ENCODE measurements at places on chromosomes 7 and 10. TPM values are rescaled to one million over a fixed set of nuclear protein-coding genes. Genes with fewer than 3 reads are reported as not detected.

DNA sequence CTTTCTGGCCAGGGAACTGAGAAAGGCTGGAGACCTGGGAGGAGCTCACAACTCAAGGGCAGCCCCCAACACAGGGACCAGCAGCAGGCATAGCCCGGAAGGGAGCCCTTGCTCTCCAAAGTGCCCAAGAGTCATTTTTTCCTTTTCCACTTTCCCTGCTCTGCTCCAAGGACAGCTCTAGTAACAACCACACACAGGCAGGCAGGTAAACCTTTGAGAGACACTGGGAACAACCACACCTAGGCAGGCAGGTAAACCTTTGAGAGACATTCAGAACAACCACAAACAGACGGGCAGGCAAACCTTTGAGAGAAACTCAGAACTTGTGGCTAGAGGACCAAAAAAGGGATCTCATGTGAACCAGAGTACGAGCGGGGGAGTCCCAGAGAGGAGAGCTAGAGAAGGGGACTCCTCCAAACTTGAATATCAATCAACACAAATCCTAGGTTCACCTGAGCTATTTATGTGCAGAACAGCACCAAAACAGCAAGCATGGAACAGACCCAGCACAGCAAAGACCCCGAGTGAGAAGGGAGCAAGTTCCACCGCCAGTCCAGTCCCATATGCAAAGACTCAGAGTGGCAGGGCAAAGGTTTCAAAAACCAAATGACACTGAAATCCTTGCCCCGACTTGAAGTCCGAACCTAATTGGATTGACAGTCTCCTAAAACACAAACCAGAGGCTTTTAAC, 33.6 kb upstream of the GUSB start:
- peaks cover 19% of the 10 kb centered on the region for H3K4me1 ChIP-seq
- no peak for DNase-seq
- H3K27me3 ChIP-seq, result peaks cover 11% of the 10 kb centered on the region
- H3K4me3 ChIP-seq, result no peak overlapping the region

- DNase-seq, result no peak
- H3K27ac ChIP-seq, result no peak overlapping the region
- no peaks in the 10 kb centered on the region for H3K4me1 ChIP-seq
- no peak overlapping the region for H3K4me3 ChIP-seq
- no peaks in the 10 kb centered on the region for H3K36me3 ChIP-seq
Observed at GRCh38 chr10:67864607-67865371, 19.7 kb upstream of the SIRT1 start.

The LRRN3 gene
- total RNA-seq, result 34.0 TPM

DNA sequence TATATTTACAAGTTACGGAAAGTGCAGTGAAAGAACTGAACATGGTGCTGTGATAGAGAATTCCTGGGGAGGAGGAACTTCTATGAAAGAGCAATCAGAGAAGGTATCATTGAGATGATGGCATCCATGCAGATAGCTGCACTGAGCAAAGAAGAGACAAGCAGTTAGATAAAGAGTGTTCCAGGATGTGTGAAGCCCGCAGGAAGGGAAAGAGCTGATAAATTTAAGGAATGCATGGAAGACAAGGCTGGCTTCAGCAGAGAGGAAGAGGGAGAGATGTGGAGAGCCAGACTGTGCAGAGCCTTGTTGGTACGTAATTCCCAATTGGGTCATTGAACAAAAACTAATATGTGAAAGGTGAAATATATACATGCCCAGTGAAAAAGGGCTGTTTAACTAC, 538.9 kb downstream of the INHBA start:
- DNase-seq, result no peak
- H3K4me3 ChIP-seq, result no peak overlapping the region
- no peak overlapping the region for H3K27ac ChIP-seq
- no peaks in the 10 kb centered on the region for H3K36me3 ChIP-seq

DNA sequence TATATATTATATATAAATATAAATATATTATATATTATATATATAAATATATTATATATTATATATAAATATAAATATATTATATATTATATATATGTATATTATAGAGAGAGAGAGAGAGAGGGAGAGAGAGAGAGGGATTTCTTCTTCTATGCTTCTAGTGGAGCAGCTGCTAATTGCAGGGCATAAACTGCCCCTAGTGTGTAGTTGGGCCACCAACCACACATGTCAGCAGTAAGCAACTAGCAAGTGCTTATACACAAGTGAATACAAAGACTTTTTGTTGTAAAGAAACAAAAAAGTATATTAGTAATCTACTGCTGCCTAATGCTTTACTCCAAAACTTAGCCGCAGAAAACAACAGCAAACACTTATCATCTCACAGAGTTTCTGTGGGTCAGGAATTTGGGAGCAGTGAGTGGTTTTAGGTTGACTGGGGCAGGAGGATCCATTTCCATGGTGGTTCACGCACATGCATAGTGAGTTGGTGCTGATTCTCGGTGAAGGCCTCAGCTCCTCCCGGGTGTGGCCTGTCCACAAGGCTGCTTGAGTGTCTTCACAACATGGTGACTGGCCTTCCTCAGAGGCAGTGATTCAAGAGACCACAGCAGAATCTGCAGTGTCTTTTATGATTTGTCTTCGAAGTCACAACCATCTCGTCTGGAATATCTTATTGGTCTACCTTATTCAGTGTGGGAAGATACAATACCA, 25.5 kb upstream of the BAG3 start:
- no peaks in the 10 kb centered on the region for H3K27me3 ChIP-seq
- H3K27ac ChIP-seq, result no peak overlapping the region
- no peak overlapping the region for H3K4me3 ChIP-seq

GRCh38 chr10:118590334-118590733, 5.1 kb downstream of the PRLHR start:
- H3K4me1 ChIP-seq, result peaks cover 9% of the 10 kb centered on the region
- no peak overlapping the region for H3K27ac ChIP-seq
- H3K27me3 ChIP-seq, result peaks cover 16% of the 10 kb centered on the region
- H3K36me3 ChIP-seq, result no peaks in the 10 kb centered on the region
- no peak overlapping the region for H3K4me3 ChIP-seq
- peak; percentile 12 for DNase-seq

DNA sequence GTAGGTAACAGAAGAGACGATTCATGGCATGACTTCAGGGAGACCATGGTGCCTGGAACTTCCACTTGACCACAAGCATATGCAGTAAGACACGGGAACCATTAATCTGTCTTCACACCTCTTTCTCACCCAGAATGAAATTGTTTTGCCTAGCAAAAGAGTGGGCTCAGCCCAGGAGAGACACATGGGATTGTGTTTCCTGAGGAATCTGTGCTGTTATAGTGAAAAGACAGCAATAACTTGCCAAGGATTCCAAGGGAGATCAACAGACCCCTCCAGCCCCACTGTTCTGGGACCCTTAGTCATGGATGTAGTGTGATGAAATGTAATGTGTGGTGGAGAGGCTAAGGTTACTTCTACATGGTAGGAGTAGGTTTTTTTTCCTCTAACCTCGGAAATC, 192.5 kb upstream of the NPVF start:
- H3K27me3 ChIP-seq, result no peaks in the 10 kb centered on the region
- DNase-seq, result no peak
- no peaks in the 10 kb centered on the region for H3K36me3 ChIP-seq
- H3K4me1 ChIP-seq, result no peaks in the 10 kb centered on the region

DNA sequence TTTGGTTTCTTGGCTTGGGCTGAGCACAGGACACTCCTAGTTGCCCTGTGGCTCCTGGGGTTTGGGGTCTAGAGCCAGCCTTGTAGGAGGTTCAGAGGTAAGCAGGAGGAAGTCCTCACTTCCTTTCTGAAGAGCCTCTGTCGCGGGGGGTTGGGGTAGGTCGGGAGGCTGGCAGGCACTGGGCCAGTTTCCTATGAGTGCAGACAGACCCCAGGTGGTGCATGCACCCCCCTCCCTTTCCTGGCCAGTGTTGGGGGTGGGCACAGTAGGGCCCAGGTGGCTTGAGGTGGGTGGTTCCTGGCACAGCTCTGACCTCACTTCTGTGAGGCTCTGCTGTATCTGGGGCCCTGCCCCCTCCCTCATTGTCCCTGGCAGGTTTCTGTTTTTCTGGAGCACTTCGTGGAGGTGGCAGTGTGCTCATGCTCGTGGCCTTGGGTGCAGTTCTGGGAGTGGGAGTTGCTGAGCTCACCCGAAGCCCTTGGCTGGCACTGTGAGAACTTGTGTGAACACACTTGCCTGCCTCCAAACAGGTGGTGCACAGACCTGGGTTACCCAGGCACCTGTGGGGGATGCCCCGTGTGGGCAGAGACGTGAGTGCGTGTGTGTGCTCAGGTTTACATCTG, 1.8 kb downstream of the PALD1 start:
- H3K36me3 ChIP-seq, result no peaks in the 10 kb centered on the region
- H3K27ac ChIP-seq, result no peak overlapping the region
- H3K27me3 ChIP-seq, result peaks cover 67% of the 10 kb centered on the region
- no peak overlapping the region for H3K4me3 ChIP-seq
- DNase-seq, result no peak

DNA sequence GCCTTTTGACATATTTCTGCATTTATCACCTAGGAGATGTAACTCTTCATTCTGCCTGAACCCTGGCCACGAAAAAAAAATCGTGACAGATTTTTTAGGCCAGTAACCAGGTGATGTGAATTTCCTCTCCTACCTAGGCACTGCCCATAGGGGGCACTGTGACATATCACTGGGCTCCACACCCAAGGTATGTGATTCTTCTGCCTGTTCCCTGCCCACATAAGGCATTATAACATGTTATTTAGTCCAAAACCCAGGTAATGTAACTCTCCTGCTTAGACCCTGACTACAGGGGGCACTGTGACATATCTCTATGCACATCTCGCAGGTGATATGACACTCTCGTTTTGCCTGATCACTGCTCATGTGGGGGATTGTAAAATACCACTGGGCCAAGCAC, 29.5 kb upstream of the ZNF107 start:
- H3K27ac ChIP-seq, result no peak overlapping the region
- H3K4me3 ChIP-seq, result no peak overlapping the region
- DNase-seq, result no peak
- H3K36me3 ChIP-seq, result no peaks in the 10 kb centered on the region
- H3K4me1 ChIP-seq, result no peaks in the 10 kb centered on the region

DNA sequence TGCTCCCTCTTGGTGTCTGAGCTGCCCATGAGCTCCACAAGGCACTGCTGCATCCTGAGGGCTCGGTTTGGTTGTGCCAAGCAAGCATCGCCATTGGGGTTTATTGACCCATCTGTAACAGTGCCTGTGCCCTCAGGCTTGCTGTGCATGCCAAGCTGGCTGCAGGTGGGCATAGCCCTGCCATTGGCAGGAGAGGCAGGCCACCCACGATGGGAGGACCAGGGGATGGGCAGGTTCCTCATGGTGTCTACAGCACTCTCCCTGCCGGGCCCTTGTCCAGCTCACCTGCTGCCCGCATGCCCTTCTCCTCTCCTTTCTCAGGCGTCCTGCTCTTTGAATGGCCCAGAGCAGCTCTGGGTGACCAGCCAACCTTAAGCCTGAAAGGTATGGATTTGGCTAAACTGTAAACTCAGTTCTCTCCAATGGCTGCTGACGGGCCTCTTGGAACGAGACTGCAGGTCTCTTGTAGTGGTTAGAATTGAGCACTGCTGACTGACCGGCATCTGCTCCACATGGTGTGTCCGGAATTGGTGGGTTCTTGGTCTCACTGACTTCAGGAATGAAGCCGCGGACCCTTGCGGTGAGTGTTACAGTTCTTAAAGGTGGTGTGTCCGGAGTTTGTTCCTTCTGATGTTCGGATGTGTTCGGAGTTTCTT, 17.6 kb downstream of the AKR1E2 start:
- H3K4me1 ChIP-seq, result peaks cover 20% of the 10 kb centered on the region
- DNase-seq, result no peak
- H3K4me3 ChIP-seq, result no peak overlapping the region
- H3K27me3 ChIP-seq, result peaks cover 2% of the 10 kb centered on the region
- H3K36me3 ChIP-seq, result 0 out of 2 replicates have a peak, but pooled peaks cover 5% of the 10 kb centered on the region

The GRID1 gene
- not detected for total RNA-seq

The SPDYE9 gene
- total RNA-seq, result not detected

DNA sequence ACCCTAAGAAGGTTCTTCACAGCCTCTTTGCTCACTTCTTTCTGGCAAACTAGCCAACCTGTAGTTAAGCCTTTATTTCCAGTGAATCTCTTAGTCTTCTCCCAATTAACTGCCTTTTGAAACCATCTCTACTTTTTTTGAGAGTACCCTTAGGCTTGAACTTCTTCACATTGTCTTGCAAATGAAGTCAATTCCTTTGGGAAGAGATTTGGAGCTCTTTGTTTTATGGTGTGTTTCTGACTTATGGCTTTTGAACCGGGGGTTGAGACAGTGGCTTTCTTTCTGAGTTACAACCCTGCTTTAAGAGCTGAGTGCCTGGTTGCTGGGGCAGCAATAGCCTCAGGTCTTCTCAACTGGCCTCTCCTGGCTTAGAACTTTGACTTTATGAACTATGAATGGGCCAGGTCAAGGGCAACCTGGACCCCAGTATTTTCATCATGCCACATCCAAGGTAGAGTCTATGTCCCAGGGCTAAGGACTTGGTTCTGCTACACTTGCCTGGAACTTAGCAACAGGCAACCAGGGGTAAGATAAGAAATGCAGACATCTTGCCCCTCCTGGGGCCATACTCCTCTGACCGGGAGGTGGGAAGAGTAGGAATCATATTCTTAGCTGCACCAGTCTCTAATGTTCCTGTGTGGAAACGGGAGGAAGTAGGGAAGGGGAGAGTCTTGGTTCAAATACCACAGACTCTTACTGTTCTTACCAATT, 53.0 kb downstream of the SP4 start:
- DNase-seq, result no peak
- no peaks in the 10 kb centered on the region for H3K36me3 ChIP-seq
- H3K27me3 ChIP-seq, result no peaks in the 10 kb centered on the region

- H3K4me1 ChIP-seq, result peaks cover 37% of the 10 kb centered on the region
- no peaks in the 10 kb centered on the region for H3K27me3 ChIP-seq
- H3K36me3 ChIP-seq, result no peaks in the 10 kb centered on the region
- H3K4me3 ChIP-seq, result peak overlapping the region; percentile 75
- DNase-seq, result peak; percentile 91
Observed at GRCh38 chr10:21926949-21927348, 76.6 kb downstream of the DNAJC1 start.

The FAM180A gene
- 5.0 TPM for total RNA-seq

The SRRM3 gene
- 0.12 TPM for total RNA-seq

The AGMO gene
- total RNA-seq, result not detected

- H3K27me3 ChIP-seq, result peaks cover 5% of the 10 kb centered on the region
- peaks cover 22% of the 10 kb centered on the region for H3K4me1 ChIP-seq
- peaks cover 13% of the 10 kb centered on the region for H3K36me3 ChIP-seq
- peak overlapping the region; percentile 36 for H3K27ac ChIP-seq
- no peak overlapping the region for H3K4me3 ChIP-seq
Observed at GRCh38 chr10:101609481-101609880, 21.4 kb downstream of the DPCD start.

The TMEM130 gene
- 12.7 TPM for total RNA-seq

All from HFFc6 (cell line).